ENCODE measurements at places on chromosomes 2 and 18. TPM values are rescaled to one million over a fixed set of nuclear protein-coding genes. Genes with fewer than 3 reads are reported as not detected.

DNAJC27 gene
- 6.0 TPM for total RNA-seq

POTEE gene
- total RNA-seq, result 0.11 TPM

NOL4 gene
- not detected for total RNA-seq

STK25 gene
- total RNA-seq, result 196 TPM

HOXD8 gene
- total RNA-seq, result 4.4 TPM

MEP1B gene
- not detected for total RNA-seq

ITGA6 gene
- 263 TPM for total RNA-seq

SLC38A11 gene
- 1.5 TPM for total RNA-seq

TEKT4 gene
- not detected for total RNA-seq

ABCB11 gene
- not detected for total RNA-seq

CNDP1 gene
- total RNA-seq, result not detected

CD28 gene
- not detected for total RNA-seq

ZC3H6 gene
- 5.4 TPM for total RNA-seq

TMEM18 gene
- 23.6 TPM for total RNA-seq

TMEM247 gene
- total RNA-seq, result not detected

CCDC102B gene
- total RNA-seq, result 13.4 TPM

RESP18 gene
- not detected for total RNA-seq

RGPD8 gene
- total RNA-seq, result 9.5 TPM

CTLA4 gene
- total RNA-seq, result not detected

PIEZO2 gene
- 0.12 TPM for total RNA-seq

UGT1A10 gene
- not detected for total RNA-seq

TPO gene
- total RNA-seq, result not detected

SPP2 gene
- total RNA-seq, result not detected

CXXC1 gene
- 36.5 TPM for total RNA-seq
